H1 (cell line): ENCODE measurements at places on chromosomes 11 and 22. TPM values are rescaled to one million over a fixed set of nuclear protein-coding genes. Genes with fewer than 3 reads are reported as not detected.

The SOX6 gene
- 0.08 TPM in 1 of 2 replicates, not detected in the other for total RNA-seq

The CTSW gene
- total RNA-seq = not detected in 2 replicates

The RFPL1 gene
- not detected in 2 replicates for total RNA-seq

The OR51E1 gene
- total RNA-seq = not detected in 2 replicates

The APOBEC3A gene
- total RNA-seq = not detected in 2 replicates
